ENCODE measurements at places on chromosomes 3 and 15.

- DNase-seq = peak; percentile 55
Observed at GRCh38 chr3:12708584-12709192, 44.8 kb upstream of the RAF1 start.

- DNase-seq = no peak
Observed at GRCh38 chr3:7015683-7016440, 154.9 kb downstream of the GRM7 start.

- DNase-seq = no peak
Observed at GRCh38 chr15:55060836-55061235, 135.9 kb downstream of the RSL24D1 start.

GRCh38 chr3:23567917-23568316 lies 237.8 kb upstream of the UBE2E1 start:
- DNase-seq = peak; percentile 93

DNA sequence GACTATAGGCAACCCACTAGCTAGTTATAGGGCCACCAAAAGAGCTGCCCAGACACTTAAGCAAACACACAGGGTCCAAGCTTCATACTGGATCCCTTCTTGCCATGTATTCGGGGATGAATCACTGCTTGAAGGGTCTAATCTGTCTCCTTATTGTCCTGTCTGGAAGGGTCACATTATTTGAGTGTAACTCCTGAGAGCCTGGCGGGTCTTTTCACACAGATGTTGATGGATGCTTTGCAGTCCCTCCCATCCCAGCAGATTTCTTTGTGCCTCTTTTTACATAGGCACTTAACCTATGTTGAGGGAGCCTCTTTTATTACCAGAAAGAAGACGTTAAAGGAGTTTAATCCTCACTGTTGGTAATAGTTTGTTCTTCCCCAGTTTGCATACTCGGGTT lies 56.6 kb downstream of the BBX start:
- no peak for DNase-seq

DNA sequence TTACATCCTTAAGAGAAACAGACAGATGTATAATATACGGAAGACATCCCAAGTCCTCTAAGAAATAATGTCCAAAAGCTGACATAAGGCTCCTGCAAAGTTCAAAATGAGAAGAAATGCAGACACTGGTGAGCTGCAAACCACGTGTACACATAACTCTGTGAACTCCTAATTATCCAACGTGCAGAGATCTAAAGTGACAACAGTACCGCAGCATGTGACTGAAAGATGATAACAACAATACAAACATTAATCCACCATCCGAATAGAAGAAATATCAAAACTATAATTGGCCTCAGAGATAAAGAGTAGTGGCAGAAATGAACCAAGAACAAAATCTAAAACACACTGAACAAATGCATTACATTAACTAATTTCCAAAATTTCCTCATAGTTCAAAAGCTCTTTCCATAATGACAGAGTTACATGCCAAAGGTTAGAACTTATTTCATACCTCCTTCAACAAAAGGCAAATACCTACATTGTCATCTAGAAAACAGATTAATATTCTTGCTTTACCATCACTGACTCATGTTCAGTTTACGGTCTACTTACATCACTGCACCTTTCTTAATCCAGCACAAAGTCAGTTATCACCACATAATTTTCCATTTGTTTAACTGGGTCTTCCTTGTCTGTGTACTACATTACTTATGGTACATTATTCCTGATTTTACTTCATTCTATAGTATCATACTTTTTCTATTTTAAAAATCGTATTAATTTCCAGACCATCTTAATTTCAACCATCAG lies 2.2 kb downstream of the PDCD10 start:
- DNase-seq = no peak

DNA sequence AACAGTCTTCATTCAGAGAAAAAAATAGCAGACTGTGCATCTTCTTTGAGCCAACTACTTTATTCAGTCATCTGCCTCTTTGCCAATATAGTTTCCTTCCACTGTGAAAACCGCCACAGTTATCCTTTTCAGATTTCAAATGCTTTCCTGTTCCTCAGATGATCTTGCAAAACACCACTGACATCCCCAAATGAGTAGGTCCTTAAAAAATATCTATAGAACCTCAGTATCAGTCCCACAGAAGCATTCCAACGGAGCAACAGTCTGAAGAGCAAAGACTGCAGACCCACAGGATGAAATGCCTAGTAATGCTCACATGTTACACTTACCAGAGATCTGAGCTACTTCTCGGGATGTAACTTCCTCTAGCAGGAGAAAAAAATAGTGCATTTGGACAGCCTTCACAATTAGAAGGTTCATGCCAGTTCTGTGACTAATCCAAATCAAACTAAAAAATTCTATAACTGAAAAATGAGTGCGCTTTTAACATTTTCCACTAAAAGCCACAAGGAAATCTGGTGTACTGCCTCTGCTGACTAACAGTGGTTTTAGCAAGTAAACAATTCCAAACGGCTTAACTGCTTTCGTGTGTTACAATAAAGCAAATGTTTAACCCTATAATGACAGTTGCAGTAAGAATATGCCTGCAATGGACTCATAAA lies at the start of gene ANKRD28:
Gene ANKRD28, minus strand, starts transcription at position 338 of the 662 bp plus-strand sequence. CDS start 1,458 bp downstream, outside the sequence.
- peak; percentile 97 for DNase-seq

DNA sequence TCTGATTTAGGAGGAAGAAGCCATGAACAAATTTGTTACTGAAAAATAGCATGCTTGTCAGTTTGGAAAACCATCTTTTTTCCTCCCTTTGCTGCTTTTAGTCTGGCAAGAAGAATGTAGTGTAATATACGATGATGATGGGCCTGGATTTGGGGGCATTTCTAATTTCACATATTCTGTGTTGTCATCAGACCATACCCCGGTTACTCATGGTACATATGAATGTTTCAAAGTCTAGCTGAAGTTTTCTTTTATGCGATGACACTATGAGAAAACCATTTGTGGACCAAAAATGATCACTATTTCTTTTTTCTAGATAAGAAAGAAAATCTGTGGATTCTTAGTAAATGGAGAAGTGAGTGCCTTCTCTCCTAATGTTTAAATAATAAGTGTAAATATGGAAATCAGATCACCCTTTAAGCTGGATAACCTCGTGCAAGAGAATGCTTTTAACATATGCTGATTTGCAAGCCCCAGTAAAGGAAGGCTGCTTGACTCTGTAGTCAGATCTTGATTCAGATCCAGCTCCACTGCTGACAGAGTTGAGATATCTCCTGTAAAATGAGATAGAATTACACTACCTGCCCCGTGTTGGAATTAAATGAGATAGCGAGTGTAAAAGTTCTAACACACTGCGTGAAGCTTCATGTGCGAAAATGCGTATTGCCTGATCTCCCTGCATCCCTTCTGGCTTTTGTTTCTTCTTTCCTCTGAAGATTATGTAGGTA lies 3.0 kb downstream of the MEF2A start:
- DNase-seq = peak; percentile 48

DNA sequence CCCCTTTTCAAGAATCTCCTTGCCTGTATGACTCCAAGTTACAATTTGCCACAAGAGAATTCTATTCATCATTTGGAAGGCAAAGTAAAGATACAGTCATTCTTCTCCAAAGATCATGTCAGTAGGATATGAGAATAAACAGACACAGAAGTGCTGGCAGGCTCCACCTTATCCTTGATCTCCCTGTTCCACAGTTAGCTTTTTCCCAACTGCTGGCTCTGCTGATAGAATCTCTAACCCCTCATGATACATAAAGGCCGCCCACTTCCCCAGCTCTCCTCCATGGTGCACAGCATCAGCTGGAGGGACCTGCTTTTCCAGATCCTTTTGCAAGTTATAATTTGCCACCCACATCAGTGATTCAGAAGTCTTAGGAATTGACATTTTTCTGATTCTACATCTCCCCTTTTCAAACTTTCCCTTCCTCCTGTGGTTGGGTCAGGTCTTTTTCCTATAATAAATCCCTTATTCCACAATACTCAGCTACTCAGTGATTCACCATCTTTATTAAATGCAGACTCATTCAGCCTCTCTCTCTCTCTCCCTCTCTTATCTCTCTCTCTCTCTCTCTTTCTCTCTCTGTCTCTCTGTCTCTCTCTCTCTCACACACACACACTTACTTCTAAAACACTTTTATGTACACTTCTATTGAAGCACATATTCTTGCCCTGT lies 465.4 kb downstream of the GBE1 start:
- no peak for DNase-seq

- DNase-seq = no peak
Observed at GRCh38 chr15:70077188-70078147, 20.2 kb downstream of the TLE3 start.

DNA sequence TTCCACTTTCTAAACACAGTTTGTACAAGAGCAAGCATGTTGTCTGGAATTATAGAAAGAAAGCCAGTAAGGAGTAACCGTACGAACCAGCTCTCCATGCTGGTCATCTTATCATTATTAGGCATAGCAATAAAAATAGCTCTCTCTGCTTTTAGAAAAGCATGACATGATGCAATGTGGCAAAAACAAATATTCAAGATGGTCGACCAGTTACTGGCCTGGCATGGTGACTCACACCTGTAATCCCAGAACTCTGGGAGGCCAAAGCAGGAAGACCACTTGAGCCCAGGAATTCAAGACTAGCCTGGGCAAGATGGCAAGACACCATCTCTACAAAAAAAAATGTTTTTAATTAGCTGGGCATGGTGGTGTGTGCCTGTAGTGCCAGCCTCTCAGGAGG lies 2.6 kb upstream of the MAP4 start:
- peak; percentile 82 for DNase-seq

GRCh38 chr3:182937293-182938051 lies 42.9 kb downstream of the DCUN1D1 start:
- no peak for DNase-seq

DNA sequence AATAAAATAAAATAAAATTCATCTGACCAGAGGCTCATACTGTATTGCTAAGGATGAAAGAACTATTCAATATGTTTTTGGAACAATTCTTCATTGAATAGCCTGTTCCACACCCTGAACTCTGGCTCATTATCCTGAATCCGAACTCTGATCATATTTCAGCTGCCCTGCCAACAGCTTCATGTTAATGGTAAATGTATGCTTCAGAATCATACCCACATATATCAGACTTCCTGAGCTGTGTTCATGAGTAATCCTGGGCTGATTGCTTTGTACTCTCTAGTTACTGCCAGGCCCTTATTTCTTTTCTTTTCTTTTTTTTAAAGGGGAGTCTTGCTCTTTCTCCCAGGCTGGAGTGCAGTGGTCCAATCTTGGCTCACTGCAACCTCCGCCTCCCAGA lies 11.8 kb downstream of the INO80 start:
- peak; percentile 25 for DNase-seq

- no peak for DNase-seq
Observed at GRCh38 chr3:182902236-182902635, 78.1 kb downstream of the DCUN1D1 start.

GRCh38 chr3:174931473-174932353 lies 72.6 kb downstream of the NAALADL2 start:
- DNase-seq = peak; percentile 47

DNA sequence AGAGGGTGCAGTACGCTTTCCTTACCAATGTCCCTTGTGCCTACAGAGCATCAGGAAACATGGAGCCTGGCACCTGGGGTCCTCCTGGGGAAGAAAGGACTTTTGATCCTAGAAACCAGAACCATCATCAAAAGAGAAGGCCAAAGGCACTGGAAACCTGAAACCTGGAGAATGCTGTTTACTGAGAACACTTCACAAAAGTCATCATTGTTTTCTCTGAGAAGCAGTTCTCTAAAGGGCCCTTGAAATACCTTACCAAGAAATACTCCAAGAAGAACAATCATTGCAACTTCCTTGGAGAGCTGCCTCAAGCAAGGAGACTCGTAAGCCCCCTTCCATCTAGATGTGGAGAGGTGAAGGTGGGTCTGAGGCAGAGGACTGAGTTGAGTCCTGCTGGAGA lies 66.0 kb downstream of the TLE3 start:
- no peak for DNase-seq

DNA sequence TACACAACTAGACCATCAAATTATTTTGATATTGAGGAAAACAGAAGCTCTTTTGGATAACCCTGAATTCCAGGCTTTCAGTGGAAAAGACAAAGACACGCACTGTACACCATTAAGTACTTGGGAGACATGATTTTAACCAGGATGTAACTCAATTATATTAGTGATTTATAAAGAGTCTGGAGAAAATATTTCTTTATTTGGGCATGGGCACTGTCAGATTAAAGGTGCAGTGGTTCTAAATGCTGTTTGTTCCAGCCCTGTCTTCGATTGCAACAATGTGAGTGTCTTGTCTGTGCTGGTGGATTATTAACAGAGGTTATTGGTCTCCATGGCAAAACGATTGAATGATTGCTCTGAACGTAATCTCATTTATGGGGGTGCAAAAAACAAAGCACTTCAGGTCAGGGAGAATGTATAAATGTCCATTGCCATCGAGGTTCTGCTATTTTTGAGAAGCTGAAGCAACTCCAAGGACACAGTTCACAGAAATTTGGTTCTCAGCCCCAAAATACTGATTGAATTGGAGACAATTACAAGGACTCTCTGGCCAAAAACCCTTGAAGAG lies at the start of gene TM4SF4:
Gene TM4SF4, plus strand, starts transcription at position 448 of the 568 bp plus-strand sequence. CDS start 181 bp downstream, outside the sequence.
- DNase-seq = no peak

- no peak for DNase-seq
Observed at GRCh38 chr3:94647131-94647530, 584.3 kb downstream of the NSUN3 start.

DNA sequence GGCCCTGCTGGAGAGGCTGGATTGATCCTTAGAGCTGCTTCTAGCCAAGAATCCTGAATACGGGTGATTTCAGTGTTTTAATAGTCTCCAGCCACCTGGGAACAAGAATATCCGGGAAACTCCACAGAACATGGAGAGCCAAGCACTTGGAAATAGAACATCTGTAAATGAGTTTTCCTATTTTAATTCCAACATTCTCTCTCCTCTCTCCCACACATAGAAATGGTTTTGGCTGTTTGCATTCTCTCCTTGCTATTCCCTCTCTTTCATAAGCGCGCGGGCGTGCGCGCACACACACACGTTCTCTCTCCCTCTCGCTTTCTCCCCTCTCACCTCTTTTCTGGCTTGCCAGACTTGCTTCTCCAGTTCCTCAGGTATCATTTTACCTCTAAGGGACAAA lies 50.6 kb downstream of the GADL1 start:
- DNase-seq = no peak

GRCh38 chr3:194987571-194988494 lies 283.1 kb downstream of the XXYLT1 start:
- DNase-seq = no peak

- no peak for DNase-seq
Observed at GRCh38 chr15:94272251-94272898, 41.0 kb downstream of the MCTP2 start.

DNA sequence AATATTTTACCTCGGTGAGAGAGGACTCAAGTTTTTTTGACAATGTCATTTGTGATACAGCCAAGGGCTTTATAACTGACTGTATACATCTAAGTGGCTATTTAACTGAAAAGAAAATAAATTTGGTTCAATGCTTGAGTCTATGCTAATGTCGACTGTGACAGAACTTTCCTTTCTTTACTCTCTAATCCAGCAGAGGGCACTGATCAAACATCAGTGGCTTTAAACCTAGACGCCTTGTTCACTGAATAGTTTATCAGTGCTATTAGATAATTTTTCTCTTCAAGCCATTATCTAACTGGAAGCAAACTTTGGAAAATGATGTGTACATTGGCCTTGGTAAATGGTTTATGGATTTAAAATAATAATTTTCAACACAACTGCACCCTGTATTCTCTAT lies 285.1 kb downstream of the CHL1 start:
- DNase-seq = no peak

GRCh38 chr3:175029828-175030227 lies 170.7 kb downstream of the NAALADL2 start:
- DNase-seq = no peak
